Stimulated activated naive CD4-positive, alpha-beta T cell treated with Interleukin-2 at 50 U/mL for 16 hours (primary cell): ENCODE measurements at places on chromosomes 2 and 18.

DNA sequence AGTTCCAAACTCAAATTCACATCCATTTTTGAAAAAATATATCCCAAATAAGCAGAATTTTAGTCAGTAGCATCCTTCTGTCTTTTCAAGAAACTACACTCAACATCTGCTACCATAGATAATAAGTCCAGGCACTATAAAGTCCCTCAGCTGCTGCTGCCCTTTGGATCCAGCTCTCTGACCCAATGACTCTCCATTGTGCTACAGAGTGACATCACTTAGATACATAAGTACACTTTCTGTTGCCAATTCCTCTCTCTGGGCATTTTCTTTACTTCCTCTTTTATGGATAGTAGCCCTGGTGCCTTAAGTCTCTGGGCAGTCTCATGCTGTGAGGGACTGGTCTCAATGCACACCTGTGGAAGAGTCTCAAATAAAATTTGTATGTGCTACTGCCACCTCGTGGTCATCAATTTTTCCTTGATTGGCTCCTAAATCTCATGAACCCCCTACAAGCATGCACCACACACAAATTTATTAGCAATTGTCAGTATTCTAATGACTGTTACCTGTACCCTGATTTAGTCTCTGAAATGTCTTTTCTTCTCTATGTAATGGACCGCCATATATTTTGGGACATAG lies 219.2 kb downstream of the LRP1B start:
- DNase-seq: no peak

- no peak for DNase-seq
These were observed 1.6 kb upstream of the CROCC2 start for GRCh38 chr2:240904216-240905175.

DNA sequence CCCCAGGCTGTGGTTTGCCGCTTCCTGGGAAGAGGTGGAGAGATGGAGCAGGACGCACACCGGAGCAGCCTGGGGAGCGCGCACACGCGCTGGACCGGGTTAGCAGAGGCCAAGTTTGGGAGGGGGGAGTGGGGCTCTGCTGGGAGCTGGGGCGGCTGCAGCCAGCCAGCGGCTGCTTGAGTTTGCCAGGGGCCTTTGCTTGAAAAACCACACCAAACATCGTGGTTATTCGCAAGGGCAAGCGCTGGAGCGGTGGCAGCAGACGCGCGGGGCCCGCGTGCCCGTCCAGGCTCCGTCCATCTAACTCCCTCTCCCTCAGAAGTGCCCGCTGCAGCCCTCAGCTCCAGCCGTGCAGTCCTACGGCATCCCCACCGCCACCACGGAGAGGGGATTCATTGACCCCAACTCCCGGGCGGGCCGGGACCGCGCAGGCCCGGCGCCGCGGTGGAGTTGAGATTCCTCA lies 4.6 kb downstream of the PTGR3 start:
- no peak for DNase-seq

GRCh38 chr2:215637651-215638050 lies 201.8 kb upstream of the FN1 start:
- no peak for DNase-seq

DNA sequence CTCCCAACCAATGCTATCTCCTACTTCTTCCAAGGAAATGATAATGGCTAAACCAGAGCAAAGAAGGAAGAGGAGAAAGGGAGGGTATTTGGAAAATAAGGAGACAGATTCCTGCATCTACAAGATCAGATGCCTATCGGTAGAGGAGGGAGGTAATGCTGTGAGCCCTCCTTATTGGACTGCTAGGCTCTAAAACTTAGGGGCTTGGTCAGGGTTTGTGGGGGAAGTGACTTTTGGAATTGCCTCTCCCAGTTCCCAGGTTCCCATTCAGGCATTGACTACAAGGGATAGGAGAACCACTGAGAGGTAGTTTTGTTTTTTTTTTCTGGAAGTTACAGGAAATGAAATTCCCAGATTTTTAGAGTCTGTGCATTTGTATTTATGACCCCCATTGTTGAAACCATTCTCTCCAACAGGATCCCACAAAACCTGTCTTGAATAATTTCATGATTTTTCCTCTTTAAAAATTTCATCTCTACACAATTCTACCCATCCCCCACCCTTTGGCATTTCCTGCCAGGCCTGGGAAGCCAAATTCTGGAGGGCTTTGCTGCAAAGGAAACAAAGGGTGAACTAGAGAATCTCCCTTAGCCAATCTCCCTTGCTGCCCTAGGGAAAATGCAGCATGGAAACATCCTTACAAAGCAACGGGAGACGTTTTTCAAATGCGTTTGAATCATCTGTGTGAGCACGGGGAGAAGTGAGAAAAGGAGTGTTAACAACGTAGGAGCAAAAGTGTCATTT lies 282.1 kb upstream of the EPAS1 start:
- DNase-seq: no peak

GRCh38 chr2:106781196-106781595 lies 104.8 kb downstream of the ST6GAL2 start:
- DNase-seq: no peak

DNA sequence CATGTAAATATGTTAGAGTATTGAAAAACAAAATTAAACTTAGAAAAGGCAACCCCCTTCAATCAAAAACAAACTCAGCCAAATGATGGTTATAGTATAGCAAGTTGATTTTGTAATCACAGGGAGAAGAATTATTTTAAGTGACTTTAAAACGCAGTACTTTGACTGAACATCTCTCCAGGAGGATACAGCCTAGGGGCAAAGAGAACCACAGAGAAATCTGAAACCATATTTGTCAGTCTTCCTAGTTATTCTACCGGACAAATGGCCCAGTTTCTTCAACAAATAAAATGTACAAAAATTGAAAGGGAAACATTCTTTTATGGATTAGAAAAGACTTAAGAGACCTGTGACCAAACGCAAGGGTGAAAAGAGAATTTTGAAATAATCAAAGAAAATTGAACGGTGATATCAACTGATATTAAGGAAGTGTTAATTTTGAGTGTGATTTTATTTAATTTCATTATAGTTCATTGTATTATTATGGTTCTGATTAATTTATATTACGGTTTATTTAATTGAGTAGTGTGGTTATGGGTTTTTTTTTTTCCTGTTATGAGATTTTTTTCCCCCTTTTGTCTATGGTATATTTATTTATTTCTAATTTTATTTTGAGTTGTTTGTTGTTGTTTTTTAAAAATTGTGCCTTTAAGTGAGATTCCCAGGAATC lies 75.3 kb downstream of the HNRNPLL start:
- no peak for DNase-seq

DNA sequence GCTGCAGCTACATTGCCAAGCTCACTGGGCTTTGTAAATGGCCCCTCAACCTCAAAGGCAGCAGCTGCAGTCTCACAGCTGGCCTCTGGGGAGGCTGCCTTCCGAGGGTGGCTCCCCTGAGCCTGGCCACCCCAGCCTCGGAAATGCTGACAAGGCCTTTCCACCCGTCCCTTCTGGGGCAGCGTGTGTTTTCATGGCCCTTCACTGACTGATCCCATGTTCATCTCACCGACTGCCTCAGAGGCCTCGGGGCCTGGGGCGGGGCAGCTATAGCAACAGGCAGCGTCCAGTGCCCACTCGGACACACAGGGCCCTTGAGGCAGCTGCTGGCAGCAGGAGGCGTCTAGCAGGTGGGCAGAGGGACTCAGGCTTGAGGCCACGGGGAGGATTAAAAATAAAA lies 149.7 kb downstream of the GLI2 start:
- DNase-seq: no peak

- no peak for DNase-seq
These were observed 93.3 kb upstream of the CELF4 start for GRCh38 chr18:37658894-37659293.

DNA sequence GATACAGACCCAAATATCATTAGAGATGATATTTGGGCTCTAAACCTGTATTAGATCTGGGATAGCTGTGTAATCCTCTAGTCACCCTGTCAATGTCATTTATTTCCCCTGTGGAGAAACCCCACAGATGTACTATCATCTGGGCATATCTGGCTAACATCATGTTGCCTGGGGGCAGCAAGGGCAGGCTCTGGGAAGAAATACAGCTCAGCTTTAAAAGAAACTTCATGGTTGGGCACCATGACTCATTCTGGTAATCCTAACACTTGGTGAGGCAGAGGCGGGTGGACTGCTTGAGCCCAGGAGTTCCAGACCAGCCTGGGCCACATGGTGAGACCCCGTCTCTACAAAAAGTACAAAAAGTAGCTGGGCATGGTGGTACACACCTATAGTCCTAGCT lies 282.5 kb downstream of the SLC8A1 start:
- no peak for DNase-seq

DNA sequence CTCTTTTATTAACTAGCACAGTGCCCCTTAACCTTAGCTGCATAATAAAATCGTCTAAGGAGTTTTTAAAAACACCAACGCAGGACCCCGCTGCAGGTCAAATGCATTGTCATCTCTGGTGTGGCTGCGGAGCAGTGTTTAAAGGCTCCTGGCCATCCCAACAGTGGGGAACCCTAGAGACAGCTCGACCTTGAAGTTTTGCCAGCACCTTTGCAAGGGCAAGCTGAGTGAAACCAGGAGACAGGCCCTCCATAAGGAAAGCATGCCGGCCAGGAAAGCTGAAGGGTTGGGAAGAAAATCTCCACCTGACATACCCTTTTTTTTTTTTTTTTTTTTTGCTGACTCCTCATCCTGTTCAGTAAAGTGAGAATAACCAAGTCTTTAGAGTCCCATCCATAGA lies 349.0 kb downstream of the CMPK2 start:
- no peak for DNase-seq

DNA sequence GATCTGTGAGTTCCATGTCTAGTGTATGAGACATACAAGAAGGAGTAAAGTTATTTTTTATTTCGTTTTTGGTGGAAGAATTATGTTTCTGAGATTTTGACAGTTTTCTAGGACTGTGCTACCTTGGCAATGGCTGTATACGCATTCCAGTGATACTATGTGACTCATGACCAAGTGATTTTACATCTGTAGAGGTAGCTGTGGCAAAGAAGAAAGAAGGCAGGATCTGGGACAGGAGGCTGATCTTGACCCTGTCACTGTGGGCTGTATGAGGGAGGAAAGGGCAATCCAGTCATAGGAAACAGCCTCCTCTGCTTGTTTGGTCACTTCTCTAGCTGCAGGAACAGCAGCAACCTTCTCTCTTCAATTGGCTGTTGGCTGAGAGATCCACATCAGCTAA lies 44.0 kb upstream of the PDCL3 start:
- DNase-seq: no peak

GRCh38 chr2:239222706-239223309 lies 178.0 kb downstream of the HDAC4 start:
- DNase-seq: no peak

GRCh38 chr2:33011941-33012340 lies 65.2 kb downstream of the LTBP1 start:
- DNase-seq: no peak
